ENCODE measurements at places on chromosomes 12 and 14.
A peak's percentile ranks its signal among the peaks of the same experiment; 100 is the strongest.

GRCh38 chr14:95784137-95784536, 70.2 kb upstream of the TCL1A start:
- DNase-seq: no peak

GRCh38 chr14:74501135-74501614, 7.6 kb downstream of the ISCA2 start:
- no peak for DNase-seq

- DNase-seq: no peak
Measured at GRCh38 chr14:36518586-36519430, 1.2 kb downstream of the NKX2-1 start.

DNA sequence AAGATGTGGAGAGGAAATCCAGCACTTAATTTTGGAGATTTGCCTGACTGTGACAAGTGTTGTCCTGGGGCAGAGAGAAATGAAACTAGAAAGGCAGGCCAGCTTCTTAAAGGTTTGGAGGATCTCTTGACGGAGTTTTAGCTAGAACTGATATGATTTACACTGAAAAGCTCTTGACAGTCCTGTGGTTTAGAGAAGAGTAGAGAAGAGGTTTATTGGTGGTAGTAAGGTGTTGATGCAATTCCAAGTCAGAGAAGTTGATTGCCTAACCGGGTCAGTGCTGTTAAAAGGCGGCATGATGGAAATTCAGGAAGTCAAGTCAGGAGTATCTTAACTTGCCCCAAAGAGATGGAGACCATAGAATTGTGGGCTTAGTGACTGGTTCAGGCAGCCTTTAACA, 89.0 kb upstream of the TRAF3 start:
- DNase-seq: no peak

GRCh38 chr12:3204730-3205531, 127.8 kb downstream of the TSPAN9 start:
- DNase-seq: no peak

DNA sequence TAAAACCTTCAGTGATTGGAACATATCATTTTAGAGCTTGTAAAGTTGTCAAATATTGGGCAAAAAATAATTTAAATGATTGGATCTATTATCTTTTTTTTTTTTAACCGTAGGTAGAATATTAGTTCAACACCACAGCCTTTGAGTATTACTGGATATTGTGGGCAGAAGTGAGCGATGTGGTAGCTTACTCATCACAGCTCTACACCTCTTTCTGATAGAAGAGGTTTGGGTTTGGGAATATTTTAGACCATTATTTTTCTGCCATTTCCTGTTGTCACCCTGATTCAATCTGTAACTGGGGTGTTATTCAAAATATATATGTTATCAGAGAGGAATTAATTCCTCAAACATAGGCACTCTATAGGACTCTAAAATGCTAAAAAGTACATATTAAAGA, 34.8 kb upstream of the SLC38A2 start:
- no peak for DNase-seq

- no peak for DNase-seq
Measured at GRCh38 chr12:53483979-53484377, 15.3 kb downstream of the MAP3K12 start.

GRCh38 chr12:52691076-52691840, 11.1 kb upstream of the KRT1 start:
- DNase-seq: peak; percentile 49

DNA sequence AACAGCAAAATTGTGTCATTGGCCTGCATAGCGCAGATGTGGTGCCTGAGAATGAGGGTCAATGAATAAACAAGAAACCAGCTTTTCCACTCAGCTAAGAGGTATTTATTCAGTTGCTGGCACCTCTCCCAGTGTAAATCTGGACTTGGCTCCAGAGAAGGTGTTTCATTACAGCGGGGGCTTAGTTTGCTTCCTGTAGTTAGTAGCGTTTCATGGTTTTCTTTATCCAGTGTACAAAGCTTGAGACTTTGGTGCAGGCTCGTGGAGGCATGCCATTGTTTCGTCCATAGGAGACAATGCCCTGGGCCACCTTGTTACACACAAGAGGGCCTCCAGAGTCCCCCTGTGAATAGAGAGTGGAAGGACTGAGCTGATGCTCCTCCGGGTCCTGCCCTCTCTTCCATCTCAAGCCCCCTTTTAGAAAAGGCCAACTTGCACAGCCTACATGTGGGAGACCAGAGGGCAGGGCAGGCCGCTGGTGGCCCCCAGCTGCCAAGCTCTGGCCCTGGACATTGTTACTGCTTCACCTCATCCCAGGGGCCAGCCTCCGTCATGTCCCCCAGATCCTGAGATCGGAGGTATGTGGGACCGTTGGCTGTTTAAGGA, 3.0 kb downstream of the GZMB start:
- DNase-seq: no peak

- no peak for DNase-seq
Measured at GRCh38 chr14:68523989-68524725, 268.7 kb downstream of the ZFP36L1 start.

- DNase-seq: no peak
Measured at GRCh38 chr14:51600658-51601057, 51.1 kb upstream of the FRMD6 start.

- no peak for DNase-seq
Measured at GRCh38 chr14:102903889-102904512, 18.5 kb upstream of the AMN start.

DNA sequence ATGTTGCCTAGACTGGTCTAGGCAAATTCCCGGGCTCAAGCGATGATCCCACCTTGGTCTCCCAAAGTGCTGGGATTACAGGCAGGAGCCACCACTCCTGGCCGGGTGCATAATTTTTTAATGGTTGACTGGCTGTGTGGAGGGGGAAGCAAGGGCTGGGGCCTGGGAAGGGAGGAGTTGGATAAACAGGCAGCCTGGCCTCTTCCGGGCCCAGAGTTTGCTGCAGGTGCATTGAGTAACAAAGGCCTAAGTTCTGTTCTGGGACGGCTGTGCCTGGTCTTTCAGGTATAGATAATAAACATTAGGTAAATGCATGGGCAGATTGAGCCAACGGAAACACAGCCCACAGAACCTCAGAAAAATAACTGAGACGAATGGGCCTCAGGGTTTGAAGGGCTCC, 191.3 kb upstream of the TBX3 start:
- no peak for DNase-seq

DNA sequence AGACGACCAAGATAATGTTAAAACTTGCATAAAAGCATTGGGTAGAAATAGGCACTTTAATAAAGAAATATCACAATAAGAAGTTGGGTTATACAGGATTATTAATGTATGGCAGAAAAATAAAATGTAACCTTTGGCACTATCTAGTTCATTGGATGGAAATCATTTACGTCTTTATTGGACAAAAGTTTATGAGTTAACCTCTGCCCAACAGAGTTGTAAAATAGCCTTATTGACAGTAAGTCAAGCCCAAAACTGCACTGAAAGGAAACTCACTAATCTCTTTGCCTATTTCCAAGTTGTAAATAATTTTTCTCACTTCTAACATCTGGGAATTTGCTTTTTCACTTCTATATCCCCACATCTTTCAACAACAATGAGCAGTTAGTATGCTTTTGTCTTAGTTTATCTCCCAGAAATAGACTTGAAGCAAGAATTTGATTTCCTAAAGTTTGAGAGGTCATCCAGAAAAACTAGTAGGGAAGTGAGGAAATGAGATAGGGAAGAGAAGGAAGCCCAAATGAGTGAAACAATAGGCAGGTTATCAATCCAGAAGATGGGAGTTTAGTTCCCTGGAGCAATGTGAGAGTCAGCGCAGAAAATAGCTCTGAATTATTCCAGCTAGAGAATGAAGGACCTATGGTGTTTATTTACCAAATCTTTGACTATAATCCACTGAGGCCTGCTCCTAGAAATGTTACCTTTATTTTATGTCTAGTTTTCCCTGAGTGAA, 434.8 kb downstream of the CCER1 start:
- DNase-seq: no peak

- no peak for DNase-seq
Measured at GRCh38 chr12:62859321-62859737, 75.6 kb downstream of the PPM1H start.

DNA sequence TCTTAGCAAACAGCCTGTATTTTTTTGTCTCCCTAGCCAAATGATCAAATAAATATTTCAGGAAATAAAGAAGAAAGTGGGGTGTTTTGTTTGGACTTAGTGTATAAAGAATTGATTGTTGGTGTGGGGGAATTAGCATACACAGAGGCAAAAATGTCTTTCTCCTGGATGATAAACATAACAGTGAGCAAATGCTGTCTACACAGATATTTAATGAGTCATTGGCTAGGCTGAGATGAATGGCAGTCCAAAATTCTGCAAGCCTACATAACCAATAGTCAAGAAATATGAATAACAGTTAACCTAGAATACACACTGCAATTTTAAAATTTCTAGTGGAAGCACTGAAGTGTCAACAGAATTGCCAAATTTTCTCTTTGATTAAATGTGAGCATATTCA, 35.8 kb downstream of the MYF5 start:
- DNase-seq: no peak

- DNase-seq: no peak
Measured at GRCh38 chr14:59186306-59186705, 2.2 kb upstream of the DAAM1 start.

- no peak for DNase-seq
Measured at GRCh38 chr12:132451172-132451835, 38.6 kb upstream of the FBRSL1 start.

DNA sequence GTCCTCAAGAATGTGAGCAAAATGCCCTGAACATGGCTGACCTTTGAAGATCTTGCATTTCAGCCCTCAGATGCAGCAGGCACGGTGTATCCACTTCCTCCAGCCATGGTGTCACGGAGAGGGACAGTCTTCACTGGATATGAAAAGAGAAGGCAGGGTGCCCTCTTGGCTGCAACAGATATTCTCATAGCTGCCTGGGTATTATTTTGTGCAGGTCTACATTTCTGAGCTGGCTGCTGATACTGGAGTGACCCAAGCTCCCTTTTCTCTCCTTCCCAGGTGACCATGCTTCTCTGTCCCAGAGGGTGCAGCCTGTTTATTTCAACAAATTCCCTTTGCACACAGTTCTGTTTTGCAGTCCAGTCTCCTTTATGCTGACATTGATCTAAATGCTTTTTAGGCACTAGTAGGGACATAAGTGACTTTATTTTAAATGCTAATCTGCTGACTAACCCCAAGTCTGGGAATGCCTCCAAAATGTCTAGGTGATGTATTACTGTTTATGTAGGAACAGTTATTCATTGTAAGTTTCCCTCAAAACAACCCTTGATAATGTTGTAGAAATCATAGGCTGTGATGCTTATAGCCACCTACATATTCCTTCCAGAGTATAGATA, 17.4 kb upstream of the PYGL start:
- DNase-seq: no peak

GRCh38 chr12:119060847-119061796, 79.8 kb downstream of the SRRM4 start:
- DNase-seq: no peak

DNA sequence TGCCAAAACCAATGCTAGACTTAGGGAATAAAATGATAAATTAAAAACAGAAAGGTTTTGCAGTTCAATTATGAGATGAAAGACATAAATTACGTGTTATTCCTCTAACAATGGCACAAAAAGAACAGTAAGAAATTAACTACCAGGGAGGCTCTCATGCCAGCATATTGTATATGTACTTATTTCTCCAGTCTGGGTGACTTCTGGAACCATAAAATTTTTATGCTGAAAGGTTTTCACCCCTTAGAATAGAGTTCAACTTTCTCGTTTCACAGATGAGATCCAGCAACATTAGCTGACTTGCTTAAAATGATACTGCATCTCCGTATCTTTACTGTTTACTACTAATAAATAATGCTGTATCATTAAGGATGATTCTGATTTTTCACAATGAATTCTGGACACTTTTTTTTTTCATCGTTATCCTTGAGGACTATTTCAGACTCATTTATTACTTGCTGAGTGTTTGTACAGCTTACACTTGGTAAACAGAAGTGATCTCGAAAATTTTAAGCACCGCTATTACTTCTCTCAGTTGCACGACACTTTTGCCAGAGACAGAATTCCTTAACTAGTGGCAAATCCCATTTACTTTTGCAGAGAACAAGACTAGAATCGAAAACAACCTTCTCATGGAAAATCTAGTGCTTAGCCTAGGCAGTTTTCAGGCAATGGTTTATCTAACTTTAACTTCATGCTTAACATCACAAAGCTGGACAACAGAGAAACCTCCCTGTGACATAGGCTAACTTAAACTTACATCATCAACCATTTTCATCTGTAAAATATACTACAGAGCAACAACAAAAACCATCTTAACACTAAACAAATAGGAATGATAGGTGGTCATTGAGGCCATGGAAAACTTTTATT, 2.7 kb downstream of the RSRC2 start:
- DNase-seq: no peak

GRCh38 chr12:116406529-116406928, 129.0 kb upstream of the MED13L start:
- DNase-seq: no peak

DNA sequence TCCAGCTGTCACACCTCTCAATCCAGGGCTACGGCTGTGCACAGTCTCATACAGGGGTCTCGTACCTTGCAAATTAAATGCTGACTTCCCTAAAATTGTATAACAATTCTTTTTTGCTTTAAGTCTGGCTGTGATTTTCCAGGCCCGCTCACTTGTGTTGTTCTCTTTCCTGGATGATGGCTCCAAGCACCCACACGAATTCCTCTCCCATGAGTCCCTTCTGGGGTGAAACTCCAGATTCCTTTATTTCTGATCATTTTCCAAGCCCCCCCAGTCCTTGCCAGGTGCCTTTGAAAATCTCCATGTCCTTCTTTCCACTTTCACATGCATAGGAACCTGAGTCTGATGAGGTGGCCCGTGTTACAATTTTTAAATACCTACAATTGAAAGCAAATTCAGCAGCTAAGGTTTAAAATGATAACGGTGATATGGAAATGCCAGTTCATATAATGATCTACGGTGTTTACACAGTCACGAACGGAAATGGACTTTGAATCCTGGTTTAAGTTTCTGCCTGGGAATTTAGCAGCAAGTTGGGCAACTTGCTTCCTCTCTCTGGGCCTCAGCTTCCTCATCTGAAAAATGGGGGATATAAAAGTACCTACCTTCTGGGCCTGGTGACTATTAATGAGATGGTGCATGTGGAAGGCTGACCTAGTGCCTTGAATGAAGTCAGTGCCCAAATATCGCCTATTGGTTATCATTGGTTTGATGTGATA, 85.5 kb downstream of the STAB2 start:
- DNase-seq: no peak

- DNase-seq: no peak
Measured at GRCh38 chr14:53766106-53766505, 190.5 kb downstream of the BMP4 start.

DNA sequence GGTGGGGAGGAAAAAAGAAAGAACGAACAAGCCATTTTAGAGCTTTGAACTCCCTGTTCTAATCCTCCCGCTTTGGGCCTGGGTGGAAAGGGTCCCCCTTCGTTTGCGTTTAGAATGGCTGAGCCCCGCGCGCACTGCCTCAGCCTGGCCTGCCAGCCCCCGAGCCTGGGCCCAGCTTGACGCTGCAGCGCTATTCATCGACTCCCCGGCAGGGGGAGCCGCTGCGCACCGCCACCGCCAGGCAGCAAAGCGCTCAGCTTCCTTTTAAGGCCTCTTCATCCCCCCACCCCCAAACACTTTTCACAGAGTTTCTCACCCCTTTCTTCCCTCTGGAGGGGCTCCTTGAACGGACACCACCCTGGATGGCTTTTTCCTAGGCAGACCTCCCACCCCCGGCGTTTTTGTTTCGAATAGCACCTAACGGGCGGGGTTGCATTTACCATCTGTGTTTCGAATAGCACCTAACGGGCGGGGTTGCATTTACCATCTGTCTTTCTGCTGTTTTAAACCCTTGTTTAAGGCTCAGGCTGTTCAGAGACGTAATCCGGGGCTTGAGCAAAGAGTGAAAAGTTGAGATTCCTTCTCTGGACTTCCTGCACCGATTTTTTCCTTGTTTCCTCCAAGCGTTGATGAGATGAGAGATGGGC, 56.4 kb upstream of the PIWIL1 start:
- no peak for DNase-seq

Data from activated effector memory CD4-positive, alpha-beta T cell treated with Interleukin-2 at 50 U/mL for 16 hours (primary cell).